ENCODE measurements at places on chromosomes 2 and 18.

DNA sequence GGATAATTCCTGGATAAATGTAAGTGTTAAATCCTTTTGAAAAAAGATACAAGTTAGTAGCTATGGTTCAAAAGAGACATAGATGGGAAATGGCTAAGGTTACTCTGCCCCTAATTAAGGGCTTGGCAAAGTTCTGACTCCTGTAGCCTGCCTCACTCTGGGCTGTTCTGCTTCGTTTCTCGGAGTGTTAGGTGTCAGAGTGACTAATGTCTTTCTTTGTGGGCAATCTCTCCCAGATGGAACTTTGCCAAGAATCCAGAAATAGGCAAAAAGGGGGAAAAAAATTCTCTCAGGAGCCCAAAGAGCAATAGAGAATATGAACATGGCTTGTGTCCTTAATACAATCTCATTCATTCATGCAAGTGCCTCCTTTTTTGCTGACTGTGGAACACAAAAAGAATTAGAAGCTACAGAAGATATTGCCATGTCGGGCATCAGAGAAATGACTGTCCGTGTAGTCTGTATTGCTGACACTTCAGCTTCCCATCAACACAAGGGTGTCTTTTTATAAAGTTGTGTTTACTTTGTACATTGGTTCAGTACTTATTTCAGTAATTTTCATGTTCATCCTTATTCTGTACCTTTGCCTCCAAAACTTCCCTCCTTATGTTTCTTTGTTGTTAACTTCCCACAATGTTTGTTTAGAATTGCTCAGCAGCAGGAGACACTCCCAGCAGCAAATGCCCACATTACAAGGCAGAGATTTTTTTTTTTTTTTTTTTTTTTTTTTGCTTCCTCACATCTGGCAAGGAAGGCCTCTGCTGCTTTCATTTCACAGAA is 134.0 kb downstream of the FTCDNL1 start:
- DNase-seq = no peak

- no peak for DNase-seq
Measured at GRCh38 chr2:119574864-119575263, 30.6 kb downstream of the CFAP221 start.

DNA sequence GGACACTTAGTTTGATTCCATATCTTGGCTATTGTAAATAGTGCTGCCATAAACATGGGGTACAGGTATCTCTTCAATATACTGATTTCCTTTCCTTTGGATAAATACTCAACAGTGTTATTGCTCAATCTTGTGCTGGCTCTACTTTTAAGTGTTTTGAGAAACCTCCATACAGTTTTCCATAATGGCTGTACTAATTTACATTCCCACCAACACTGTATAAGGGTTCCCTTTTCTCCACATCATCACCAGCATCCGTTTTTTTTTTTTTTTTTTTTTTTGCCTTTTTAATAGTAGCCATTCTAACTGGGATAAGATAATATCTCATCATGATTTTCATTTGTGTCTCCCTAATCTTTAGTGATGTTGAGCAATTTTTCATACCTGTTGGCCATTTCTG is 29.9 kb upstream of the GALNT5 start:
- DNase-seq = no peak

- no peak for DNase-seq
Measured at GRCh38 chr2:53768242-53768542, 588 bp downstream of the CHAC2 start.

DNA sequence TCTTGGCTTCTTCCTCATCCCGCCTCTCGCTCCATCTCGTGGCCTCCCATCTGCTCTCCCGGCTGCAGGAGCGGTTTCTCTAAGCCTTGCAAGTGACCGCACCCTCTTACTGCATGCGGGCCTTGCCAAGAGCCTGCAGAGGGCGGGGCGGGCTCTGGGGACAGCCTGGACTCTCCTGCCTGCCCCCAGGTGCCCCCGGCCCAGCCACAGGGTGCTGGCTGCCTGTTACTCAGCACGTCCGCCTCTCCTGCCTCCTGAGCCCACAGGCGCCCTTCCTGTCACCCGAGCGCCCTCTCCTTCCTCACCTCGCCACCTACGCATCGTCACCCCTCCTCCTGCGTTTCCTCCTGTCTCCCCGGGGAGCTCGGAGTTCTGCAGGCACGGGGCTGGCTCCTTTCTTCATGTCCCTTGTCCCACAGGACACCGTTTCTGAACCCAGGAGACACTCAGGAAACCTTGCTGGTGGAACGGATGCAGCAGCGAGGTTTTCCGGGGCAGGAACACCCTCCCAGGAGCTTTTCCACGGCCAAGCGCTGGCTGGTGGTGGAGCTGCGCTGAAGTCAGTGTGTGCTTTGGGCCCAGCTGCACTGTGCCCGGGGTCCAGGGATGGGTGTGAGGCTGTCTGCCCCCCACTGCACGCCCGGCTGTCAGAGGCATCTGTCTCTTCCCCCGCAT is 28.5 kb downstream of the HPCAL1 start:
- peak; percentile 55 for DNase-seq

GRCh38 chr2:38074764-38075506 is 1.0 kb downstream of the CYP1B1 start:
- no peak for DNase-seq
